NCI-H2081 treated with DMSO at 0.1 percent for 48 hours (cell line): ENCODE measurements at places on chromosomes 16 and 17.

DNA sequence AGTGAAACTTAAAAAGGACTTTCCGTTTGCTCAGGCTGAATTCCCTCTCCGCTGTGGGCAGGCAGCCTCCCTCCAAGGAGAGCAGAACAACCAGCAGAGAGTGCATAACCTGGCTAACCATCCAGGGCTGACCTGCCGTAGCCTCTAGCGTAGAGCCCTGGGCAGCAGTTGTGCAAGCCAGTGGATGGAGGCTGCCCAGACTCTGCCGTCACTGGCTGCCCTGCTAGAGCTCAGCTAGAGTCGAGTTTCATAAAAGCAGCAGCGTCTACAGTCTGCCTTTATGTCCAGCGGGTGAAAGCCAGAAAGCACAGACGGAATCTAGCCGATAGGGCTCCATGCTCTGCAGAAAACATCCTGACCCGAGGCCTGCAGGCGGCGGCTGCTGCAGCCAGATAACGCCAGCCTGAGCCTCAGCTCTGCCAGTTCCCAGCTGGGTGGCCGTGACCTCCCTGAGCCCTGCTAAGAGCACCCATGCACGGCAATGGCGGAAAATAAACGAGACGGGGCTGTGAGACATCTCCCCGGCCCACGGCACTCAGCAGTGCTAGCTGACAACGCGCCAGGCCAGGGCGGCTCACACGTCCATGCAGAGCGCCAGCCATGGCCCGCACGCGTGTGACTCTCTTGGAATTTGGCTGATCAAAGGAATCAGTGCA lies 231.3 kb downstream of the ENGASE start:
- DNase-seq, result no peak

DNA sequence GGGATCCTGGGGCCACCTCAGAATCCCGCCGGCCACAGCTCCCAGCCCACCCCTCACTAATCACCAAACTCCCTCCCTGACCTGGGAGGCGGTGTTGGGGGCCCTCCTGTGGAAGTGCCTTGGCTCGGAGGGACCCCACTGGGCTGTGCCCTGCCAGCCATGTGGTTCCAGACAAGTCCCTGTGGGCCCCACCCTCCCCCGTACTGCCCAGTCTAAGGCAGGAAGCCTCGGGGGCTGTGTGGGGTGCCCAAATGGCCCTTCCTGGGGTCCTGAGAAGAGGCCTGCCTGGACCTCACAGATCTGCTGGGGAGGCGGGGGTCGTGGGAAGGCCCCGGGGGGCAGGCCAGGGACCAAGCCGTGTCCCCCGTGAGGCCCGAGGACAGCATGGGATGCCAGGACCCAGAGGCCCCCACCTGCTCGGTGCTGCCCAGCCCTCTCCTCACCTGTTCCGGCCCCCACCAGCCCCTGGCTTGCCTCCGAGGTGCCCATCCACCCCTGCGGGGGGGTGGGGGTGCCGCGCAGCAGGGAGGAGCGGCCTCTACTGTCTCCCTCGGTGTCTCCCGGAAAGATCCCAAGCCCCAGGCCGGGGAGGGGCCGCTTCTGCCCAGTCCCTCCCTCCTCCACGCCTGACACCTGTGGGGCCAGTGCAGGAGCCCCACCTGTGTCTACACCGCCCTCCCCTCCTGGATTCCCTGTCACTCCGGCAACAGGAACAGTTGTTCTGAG lies 9.3 kb upstream of the KREMEN2 start:
- no peak for DNase-seq

DNA sequence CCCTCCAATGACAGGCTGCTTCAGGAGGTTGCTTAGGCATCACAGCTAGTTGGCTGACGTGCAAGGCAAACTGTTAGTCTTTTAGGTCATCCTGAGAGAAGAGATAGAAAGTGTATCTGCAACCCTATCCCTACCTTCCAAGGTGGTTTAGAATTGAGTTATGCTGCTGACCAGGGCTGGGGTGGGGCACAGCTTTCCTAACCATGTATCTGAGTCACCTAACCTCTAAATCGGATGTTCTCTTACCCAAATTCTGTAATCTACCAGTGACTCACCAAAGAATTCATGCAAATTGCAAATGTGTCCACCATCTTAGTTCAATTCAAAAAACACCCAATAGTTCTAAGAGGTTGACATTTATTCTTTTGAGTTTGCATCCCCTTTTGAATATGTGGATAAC lies 107.2 kb upstream of the DYNLRB2 start:
- no peak for DNase-seq

- DNase-seq, result peak; percentile 43
These were observed 122.3 kb downstream of the MRTFB start for GRCh38 chr16:14193316-14193871.

- no peak for DNase-seq
These were observed 8.9 kb upstream of the SEC14L1 start for GRCh38 chr17:77131904-77132303.

GRCh38 chr17:27293898-27294688 lies at the start of gene WSB1:
Gene WSB1, plus strand, starts transcription at chr17:27294114. Its CDS starts 282 bp downstream, at chr17:27294396.
- DNase-seq, result peak; percentile 29

DNA sequence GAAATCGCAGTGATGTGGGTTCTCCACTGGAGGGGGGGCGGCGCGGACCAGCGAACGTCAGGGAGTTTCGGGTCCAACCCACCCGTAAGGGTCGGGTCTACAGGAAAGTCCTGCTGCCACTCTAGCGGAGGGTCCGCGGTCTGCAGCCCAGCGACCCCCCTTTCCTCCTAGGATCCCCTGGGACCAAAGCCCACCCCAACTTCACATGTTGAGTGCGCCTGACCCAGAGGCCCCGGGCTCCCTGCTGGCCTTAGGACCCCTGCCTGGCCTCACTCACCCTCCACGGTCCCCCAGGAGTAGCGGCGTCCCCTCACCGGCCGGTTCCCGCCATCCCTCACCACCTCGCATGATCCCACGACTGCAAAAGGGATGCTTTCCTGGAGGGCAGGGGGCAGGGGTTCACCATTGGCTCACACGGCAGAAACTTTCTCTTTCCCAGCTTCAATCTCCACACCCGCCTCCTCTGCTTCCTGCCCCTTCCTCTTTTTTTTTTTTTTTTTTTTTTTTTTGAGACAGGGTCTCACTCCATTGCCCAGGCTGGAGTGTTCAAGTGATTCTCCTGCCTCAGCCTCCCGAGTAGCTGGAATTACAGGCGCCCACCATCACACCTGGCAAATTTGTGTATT lies 3.1 kb downstream of the SEPTIN1 start:
- no peak for DNase-seq
